ENCODE measurements at places on chromosomes 7 and 10.

DNA sequence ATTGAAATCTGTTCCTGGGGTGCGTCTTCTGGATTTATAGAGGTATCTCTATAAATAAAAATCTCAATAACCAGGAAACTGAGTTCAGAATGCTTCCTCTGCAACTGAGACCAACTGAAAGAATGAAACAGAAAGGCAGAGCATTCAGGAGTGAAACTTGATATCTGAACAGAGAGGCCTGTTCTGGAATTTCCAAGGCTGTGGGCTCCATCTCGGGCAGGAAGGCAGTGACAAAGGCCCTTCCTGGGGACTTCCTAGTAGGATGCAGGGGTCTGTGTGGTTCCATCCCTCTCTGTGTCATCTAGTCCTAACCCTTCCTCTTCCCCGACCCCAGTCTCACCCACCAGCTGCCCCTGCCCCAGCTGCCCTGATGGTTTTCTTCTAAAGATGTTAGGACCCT lies 52.0 kb downstream of the JCAD start:
- DNase-seq, result peak; percentile 55

DNA sequence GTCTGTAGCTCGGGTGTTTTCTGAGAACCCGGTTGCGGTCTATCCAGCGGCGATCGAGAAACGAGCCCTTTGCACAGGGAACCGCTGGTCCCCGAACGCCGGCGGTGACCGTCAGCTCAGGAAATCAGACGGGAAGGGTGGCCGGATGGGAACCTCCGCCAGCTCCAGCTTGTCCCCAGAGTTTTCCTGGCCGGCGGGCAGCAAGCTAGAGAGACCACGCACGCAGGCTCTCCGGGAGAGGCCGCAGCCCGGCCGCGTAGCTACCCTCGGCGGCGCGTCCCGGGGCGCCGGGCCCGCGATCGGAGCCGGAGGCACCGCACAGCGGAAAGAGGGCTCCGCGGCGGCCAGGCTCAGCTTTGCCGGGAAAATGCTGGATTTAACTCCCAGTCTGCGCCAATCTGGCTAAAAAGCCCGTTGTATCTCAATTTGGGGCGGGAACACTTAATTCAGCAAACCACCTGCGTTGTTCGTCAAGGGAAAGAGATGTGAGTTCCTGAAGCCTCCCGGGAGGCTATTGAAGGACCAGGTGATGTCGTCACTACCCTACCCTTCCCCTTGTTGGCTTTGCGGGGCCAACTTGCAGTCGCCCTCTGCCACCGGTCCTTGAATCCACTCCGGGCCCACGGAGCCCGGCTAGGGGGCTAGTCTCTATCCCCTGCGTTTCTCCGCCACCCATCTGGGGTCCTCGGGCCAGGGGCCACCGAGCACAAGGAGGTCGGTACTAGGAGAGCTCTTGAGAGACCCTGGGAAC lies 859 bp upstream of the CH25H start:
- peak; percentile 42 for DNase-seq

DNA sequence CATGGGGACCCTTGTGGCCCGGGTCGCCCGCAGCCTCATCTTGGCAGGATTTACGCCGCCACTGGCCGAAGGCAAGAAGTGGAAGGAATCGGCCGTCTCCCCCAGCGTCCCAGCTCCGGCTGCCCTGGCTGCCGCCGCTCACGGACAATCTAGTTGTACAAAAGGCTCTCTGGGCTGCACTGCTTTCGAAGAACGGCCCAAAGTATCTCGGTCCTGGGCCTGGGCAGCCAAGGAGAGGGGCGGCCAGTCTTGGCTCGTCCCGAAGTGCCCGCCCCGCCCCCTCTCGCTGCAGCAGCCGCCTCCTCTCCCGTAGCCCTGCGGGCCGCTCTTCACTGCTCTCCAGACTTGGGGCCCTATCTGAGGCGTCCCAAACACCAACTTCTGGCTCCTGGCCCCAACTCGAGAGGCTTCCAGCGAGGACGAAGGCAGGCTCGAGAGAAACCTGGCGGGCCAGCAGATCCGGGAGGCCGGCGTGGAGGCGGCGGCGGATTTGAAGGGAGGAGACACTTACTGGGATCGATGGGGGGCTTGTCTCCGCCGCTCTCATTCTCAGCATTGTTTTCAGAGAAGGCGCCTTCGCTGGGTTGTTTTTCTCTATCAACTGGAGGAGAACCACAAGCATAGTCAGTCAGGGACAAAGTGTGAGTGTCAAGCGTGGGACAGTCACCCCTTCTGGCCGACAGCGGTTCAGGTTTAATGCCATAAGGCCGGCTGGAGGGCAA lies 809 bp downstream of the HOXA9 start:
- DNase-seq, result no peak

- DNase-seq, result no peak
Measured at GRCh38 chr7:124201768-124202349, 169.0 kb upstream of the TMEM229A start.

DNA sequence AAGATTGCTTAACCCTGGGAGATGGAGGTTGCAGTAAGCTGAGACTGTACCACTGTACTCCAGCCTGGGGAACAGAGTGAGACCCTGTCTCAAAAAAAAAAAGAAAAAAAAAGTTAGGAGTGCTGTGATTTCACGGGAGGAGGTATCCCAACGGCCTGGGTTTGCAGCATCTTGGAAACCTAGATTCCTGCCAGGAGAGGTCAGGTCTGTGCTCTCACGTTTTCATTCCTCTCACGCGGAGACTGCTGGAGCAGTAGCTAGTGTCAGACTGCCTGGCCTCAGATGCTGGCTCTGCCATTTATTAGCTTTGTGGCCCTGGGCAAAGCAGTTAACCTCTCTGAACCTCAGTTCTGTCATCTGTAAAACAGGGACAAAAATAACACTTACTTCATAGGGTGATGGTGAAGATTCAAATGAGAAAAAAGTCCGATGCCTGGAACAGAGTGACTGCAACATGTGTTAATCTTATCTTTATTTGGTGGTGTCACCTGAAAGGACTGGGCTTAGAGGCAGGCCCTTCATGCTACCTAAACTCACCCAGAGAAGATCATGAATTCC lies 94.9 kb downstream of the GAD2 start:
- no peak for DNase-seq

DNA sequence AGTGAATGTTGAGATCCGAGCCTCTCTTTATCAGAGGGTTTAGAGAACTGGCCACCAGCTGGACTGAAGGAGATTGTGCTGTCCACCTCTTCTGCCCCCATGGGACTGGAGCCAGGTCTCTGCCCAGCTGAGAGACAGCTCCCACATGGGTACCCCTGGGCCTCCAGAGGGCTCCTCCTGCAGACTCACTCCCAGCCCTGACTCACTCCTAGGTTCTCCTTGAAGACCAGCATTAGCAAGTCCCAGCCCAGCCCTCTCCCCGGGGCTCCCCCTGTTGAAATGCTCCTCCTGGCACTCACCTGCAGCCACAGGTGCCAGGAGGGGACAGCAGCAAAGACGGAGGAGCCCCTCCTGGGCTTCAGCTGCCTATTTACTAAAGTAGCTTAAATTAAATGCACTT lies 126.9 kb downstream of the CXCL12 start:
- DNase-seq, result no peak

DNA sequence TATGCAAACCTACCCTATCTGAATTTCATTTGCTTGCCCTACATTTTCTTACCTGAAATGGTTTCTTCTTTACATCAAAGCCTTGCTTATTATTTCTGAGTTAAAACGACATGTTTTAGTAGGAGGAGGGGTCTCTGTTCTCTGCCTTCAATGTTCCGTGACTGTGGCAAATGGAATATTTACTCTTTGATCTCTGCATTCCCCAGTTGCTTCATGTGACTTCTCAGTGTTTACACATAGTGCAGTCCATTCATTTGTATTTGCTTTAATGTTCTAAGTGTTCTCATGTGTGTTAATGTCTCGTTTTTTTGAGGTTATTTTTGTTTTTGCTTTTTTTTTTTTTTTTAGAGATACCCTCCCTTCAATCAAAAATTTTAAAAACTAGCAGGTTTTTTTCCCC lies 75.8 kb downstream of the GNAI1 start:
- DNase-seq, result no peak

- DNase-seq, result no peak
Measured at GRCh38 chr7:108099713-108100112, 30.4 kb downstream of the LAMB4 start.

DNA sequence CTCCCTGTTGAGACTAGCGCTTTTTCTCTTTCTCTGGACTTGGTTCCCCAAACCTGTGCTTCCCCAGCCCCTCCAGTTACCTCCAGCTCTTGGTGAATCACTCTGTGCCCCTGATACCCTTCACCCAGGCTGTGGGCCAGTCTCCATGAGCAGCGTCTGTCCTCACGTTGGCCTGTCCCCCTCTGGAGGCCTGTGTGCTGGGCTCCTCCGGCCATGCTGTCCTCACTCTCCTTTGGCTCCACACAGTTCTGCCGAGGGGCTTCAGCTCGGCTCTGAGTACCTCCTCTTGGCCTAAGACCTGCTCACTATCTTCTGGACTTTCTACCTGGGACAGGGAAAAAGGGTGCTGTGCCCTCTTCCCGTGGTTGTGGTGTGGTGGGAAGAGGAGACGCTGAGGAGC lies 140.2 kb upstream of the TNS3 start:
- no peak for DNase-seq

GRCh38 chr7:140200061-140200989 lies 23.5 kb upstream of the KDM7A start:
- peak; percentile 78 for DNase-seq

- DNase-seq, result no peak
Measured at GRCh38 chr7:17689361-17689902, 250.9 kb downstream of the SNX13 start.

- no peak for DNase-seq
Measured at GRCh38 chr10:26468700-26469099, 30.6 kb downstream of the APBB1IP start.

- DNase-seq, result no peak
Measured at GRCh38 chr10:120861178-120861855, 10.2 kb downstream of the WDR11 start.

GRCh38 chr7:76155938-76156337 lies 45.8 kb upstream of the SRRM3 start:
- no peak for DNase-seq

DNA sequence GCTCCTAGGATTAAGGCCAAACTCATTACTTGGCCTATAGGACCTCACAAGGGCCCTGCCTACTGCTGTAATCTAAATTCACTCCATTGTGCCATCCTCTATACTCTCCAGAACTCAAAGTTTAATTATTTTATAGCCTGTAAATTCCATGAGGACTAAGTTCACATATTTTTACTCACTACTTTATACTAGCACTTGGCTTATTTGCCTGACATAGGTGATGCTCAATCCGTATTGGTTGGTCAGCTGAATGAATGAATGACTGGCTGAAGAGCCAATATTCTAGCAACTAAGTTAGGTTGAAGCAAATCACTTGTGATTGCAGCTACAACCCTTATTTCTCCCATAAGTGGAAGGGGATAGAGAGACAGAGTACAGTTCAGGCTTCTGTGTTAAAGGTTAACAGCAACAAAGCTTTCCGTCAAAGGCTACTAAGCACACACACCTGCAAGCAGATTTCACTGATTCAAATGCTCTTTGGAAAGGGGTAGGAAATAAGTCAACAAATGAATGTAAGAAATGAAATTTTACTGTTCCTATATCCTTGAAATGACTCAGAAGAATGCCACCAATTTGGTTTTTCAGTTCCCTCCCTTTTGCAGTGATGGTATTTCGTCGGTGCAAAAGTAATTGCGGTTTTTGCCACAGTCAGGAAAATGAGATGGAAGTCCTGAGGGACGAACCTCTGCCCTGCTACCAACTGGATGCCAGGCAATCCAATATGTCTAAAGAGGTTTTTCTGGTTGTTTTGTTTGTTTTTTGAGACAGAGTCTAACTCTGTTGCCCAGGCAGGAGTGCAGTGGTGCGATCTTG lies 120.7 kb downstream of the COL28A1 start:
- no peak for DNase-seq

- DNase-seq, result no peak
Measured at GRCh38 chr10:120598386-120598785, 141.4 kb downstream of the PLPP4 start.

- no peak for DNase-seq
Measured at GRCh38 chr10:72310636-72311035, 36.9 kb downstream of the DDIT4 start.

- peak; percentile 54 for DNase-seq
Measured at GRCh38 chr7:81211204-81211933, 292.5 kb upstream of the SEMA3C start.

DNA sequence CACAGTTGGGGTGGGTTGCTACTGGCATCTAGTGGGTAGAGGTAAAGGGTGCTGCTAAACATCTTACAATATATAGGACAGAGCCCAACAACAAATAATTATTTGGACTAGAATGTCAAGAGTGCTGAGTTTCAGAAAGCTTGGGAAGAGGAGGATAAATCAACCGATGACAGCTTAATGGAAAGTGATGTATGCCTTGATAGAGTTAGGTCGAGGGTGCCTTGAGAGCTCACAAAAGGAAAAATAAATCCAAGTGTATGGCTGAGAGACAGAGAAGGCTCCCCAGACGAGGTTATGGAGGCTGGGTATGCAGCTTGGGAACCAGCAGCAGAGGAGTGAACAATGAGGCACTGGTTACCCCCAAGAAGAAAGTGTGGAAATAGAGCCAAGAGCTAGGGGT lies 211.1 kb downstream of the HDAC9 start:
- no peak for DNase-seq

GRCh38 chr7:120344276-120344675 lies 71.3 kb downstream of the KCND2 start:
- no peak for DNase-seq

- peak; percentile 63 for DNase-seq
Measured at GRCh38 chr7:12727455-12728191, 40.2 kb downstream of the ARL4A start.

DNA sequence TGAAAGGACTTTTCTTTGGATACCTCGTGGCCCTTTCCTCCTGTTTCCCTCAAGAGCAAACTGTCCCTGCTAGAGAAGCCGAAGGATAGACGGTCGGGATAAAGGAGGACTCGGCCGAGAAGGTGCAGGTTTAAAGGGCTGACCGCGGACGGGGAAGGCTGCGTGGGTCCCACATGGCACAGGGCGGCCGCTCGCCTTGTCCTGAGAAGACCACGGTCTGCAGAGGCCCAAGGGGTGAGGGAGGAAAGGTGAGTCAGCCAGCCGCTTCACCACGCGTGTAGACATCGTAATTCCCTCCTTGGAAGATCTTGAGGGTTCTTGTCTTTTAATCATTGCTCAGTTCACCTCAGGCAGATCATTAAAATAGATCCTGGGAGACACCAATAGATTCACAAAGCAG lies 253.8 kb downstream of the DPP6 start:
- no peak for DNase-seq

GRCh38 chr7:151379534-151380198 lies 30.2 kb downstream of the WDR86 start:
- DNase-seq, result no peak

Data from lung microvascular endothelial cell (primary cell).